ENCODE measurements at places on chromosomes 3 and 15. TPM values are rescaled to one million over a fixed set of nuclear protein-coding genes. Genes with fewer than 3 reads are reported as not detected.

POPDC2 gene
- polyA plus RNA-seq: 0.38 TPM

COL6A5 gene
- polyA plus RNA-seq: not detected

KATNBL1 gene
- 46.6 TPM for polyA plus RNA-seq

FBXO40 gene
- not detected for polyA plus RNA-seq

SHC4 gene
- 5.1 TPM for polyA plus RNA-seq

GALNT15 gene
- polyA plus RNA-seq: 23.0 TPM

DAZL gene
- polyA plus RNA-seq: not detected

WDR93 gene
- 0.05 TPM for polyA plus RNA-seq

CAMKV gene
- not detected for polyA plus RNA-seq

THRB gene
- polyA plus RNA-seq: 0.02 TPM

PPARG gene
- polyA plus RNA-seq: 33.8 TPM

RHOV gene
- 0.04 TPM for polyA plus RNA-seq

IGF2BP2 gene
- 25.2 TPM for polyA plus RNA-seq

SNX22 gene
- 0.10 TPM for polyA plus RNA-seq

CCDC80 gene
- polyA plus RNA-seq: 289 TPM

ZBTB20 gene
- 2.6 TPM for polyA plus RNA-seq

MGA gene
- 9.7 TPM for polyA plus RNA-seq

SI gene
- polyA plus RNA-seq: not detected

LMCD1 gene
- 39.1 TPM for polyA plus RNA-seq

SLC28A2 gene
- polyA plus RNA-seq: not detected

DYNC1LI1 gene
- 33.2 TPM for polyA plus RNA-seq

STARD9 gene
- 2.2 TPM for polyA plus RNA-seq

SV2B gene
- polyA plus RNA-seq: not detected

ACTC1 gene
- 0.46 TPM for polyA plus RNA-seq

FRG2C gene
- not detected for polyA plus RNA-seq

RPS17 gene
- 4,215 TPM for polyA plus RNA-seq

GPR149 gene
- not detected for polyA plus RNA-seq

LEKR1 gene
- 0.17 TPM for polyA plus RNA-seq

CRBN gene
- polyA plus RNA-seq: 30.7 TPM

USP50 gene
- polyA plus RNA-seq: not detected

EHD4 gene
- polyA plus RNA-seq: 19.3 TPM

MME gene
- 61.7 TPM for polyA plus RNA-seq

SERINC4 gene
- polyA plus RNA-seq: not detected

UBXN7 gene
- polyA plus RNA-seq: 20.6 TPM

CD86 gene
- polyA plus RNA-seq: not detected

CHRM5 gene
- polyA plus RNA-seq: 0.07 TPM

ZIC4 gene
- not detected for polyA plus RNA-seq

PCSK6 gene
- not detected for polyA plus RNA-seq

PLA2G4D gene
- polyA plus RNA-seq: not detected

CCDC33 gene
- polyA plus RNA-seq: not detected

KNG1 gene
- not detected for polyA plus RNA-seq

REC114 gene
- polyA plus RNA-seq: not detected

CPB1 gene
- not detected for polyA plus RNA-seq

MUC20 gene
- polyA plus RNA-seq: 0.19 TPM

USP19 gene
- 37.7 TPM for polyA plus RNA-seq

SLC22A13 gene
- polyA plus RNA-seq: 0.19 TPM
